Keratinocyte (primary cell): ENCODE measurements at places on chromosomes 1 and 21.

DNA sequence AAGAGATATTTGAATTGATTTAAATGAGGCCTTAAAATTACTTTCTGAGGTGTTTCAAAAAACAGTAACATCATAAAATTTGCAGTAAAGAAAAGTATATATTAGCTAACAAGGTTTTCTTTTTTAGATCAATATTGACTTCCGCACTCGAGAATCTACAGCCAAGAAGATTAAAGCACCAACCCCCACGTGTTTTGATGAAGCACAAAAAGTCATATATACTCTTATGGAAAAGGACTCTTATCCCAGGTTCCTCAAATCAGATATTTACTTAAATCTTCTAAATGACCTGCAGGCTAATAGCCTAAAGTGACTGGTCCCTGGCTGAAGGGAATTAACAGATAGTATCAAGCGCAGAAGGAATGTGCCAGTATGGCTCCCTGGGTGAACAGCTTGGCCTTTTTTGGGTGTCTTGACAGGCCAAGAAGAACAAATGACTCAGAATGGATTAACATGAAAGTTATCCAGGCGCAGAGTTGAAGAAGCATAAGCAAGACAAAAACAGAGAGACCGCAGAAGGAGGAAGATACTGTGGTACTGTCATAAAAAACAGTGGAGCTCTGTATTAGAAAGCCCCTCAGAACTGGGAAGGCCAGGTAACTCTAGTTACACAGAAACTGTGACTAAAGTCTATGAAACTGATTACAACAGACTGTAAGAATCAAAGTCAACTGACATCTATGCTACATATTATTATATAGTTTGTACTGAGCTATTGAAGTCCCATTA, 3.6 kb downstream of the RGS1 start:
- DNase-seq: no peak

- DNase-seq: no peak
Measured at GRCh38 chr1:39407896-39408640, 83.4 kb upstream of the BMP8A start.

DNA sequence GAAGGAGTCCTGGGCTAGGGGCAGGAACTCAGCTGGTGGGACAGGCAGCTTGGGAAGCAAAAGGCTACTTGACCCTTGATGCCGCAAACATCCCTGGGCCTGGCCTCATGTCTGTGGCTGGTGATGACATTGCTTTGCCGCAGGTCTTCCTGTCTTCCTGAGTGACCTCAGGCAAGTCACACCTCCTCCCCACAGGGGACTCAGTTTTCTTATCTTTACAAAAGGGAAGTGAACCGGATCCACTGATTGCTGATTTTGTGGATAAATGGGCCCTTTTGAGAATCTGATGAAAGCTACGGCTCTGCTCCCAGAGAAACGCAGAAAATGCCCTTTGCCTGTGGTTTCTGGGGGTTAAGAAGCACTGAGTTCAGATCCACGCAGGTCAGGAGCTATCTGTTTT, 20.7 kb downstream of the PLOD1 start:
- DNase-seq: no peak

GRCh38 chr1:164622068-164622845, 63.3 kb downstream of the PBX1 start:
- no peak for DNase-seq

DNA sequence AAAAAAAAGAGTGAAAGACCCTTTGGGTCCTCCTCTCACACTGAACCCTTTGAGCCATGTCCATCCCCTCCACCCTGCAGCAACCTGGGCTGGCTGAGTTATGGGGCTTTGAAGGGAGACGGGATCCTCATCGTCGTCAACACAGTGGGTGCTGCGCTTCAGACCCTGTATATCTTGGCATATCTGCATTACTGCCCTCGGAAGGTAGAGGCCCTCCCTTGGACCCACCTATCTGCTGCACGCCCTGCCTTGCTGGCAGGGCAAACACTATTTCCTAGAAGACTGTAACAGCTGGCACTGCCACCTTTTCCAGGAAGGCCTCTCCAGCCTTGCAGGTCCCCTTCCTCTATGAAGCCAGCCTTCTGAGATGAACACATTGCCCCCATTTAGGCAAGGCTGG, 1.1 kb downstream of the SLC50A1 start:
- DNase-seq: no peak

GRCh38 chr21:25583370-25584130, 23.7 kb downstream of the MRPL39 start:
- no peak for DNase-seq

GRCh38 chr1:18299441-18300338, 181.0 kb upstream of the KLHDC7A start:
- no peak for DNase-seq

GRCh38 chr21:42234041-42234440, 15.1 kb downstream of the ABCG1 start:
- no peak for DNase-seq

GRCh38 chr1:36894824-36895223, 139.5 kb downstream of the GRIK3 start:
- DNase-seq: no peak

DNA sequence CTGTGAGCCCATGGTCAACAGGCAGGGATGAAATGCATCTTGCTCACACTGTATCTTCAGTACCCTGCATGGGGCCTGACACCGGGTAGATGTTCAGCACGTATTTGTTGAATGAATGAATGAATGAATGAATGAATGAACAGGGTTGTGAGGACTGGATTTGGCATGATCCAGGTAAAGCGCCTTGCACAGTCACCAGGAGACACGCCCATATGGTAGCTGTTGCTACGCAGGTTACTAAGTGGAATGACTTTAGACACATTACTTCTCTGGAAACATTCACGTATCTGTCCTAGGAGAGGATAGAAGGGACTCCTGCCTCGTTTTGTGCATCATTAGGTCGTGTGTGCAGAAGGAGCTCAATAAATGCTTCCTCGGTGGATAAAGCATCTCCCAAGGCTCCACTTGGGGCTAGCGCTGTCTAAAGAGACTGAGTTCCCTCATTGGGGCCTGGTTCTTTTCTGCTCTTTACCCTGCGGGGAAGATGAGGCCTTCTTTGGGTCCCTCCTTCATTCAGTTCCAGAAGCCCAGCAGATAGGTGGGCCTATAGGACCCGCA, 54.2 kb downstream of the NDUFS5 start:
- no peak for DNase-seq

DNA sequence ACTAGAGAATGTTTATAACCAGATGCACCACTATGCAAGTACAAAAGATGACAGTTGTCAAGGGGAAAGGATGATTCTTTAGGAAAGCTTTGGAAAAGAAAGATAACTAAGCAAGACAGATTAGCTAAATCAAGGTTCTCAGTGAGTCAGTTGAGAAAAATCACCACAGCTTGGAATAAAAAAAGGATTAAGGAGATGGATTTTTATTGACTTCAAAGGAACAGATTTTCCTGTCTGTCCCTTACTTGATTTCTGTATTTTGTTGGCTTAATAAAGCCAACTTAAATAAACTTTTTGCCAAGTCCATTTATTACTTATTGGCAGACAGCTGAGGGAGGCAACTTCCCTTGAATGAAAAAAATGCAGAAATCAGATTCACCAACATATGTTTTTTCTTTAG, 93.9 kb downstream of the NR5A2 start:
- DNase-seq: no peak

GRCh38 chr1:24903955-24904730, 25.9 kb downstream of the RUNX3 start:
- no peak for DNase-seq

- no peak for DNase-seq
Measured at GRCh38 chr1:67689267-67690017, 4.4 kb downstream of the GADD45A start.

DNA sequence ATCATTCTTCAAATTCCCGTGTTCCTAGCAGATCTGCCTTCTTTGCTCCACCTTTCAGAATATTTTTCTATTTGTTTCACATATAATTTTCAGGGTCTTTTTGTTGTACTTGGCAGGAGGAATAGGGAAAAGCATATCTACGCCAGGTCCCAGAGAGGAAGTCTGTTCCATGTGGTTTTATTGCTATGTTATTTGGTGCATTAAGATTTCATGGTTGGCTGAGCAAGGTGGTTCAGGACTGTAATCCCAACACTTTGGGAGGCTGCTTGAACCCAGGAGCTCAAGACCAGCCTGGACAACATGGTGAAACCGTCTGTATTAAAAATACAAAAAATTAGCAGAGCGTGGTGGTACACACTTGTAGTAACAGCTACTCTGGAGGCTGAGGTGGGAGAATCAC, 36.1 kb downstream of the COL6A1 start:
- no peak for DNase-seq

DNA sequence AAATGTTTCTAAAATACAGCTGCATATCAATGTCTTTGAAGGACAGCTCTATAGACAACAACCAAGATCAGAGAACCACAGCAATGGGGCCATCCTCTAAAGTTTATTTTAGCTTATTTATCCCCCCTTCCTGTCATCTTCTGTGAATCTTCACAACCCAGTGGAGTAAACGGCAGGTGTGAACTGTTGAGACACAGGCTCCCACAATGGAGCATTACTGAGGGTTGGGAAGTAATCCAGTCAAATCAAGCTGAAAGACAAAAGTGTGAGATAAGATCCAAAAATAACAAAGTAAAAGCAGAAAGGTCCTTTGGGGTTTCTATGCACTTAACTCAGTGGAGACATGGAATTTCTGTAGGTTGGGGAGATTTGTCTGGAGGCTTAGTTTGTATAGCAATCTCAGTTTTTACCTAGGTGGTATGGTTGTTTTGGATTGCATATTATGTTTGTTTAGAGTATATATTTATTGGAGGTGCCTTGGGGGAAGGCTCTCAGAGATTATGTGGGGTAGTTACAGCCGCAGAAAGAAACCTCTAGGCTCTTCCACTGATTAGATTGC, 286.9 kb upstream of the ADGRL2 start:
- no peak for DNase-seq

- DNase-seq: no peak
Measured at GRCh38 chr1:196377811-196378210, 230.4 kb downstream of the KCNT2 start.

- no peak for DNase-seq
Measured at GRCh38 chr1:225888898-225889601, at the start of gene LEFTY1. LEFTY1 (minus strand) TSS chr1:225889146; CDS start chr1:225889066, 80 bp downstream.
